ENCODE measurements at places on chromosomes 11 and 22.

GRCh38 chr22:50687829-50688228 is 15.2 kb downstream of the SHANK3 start:
- DNase-seq: no peak

DNA sequence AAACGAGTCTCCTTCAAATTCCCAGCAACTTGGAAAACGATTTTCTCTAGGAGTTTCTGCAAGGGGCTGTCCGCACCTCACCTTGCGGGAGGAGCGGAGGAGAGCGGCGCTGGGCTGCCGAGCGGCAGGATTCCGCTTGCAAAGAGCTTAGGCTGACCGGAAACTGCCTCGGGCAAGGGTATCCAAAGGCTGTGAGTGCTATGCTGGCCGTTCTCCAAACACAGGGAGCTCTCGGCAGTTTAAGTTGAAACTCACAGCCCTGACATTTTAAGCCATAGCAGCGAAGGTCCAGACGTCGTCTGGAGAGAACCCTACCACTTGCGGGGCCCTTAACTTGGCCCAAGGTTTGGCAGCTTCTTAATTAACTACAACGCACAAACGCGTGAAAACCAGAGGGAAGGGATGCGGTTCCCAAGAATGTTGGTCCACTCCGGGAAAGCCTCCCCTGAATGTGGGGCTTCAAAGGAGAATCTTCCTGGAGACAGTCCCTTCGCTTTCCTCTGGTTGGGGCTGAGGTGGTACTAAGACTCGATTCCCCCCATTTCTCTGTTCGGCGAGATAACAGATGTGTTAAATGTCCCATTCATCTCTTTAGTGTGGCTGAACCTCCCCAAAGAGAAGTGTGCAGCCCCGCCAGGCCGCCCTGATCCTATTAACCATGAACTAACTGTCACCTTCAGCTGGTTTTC is 1.1 kb upstream of the DBX1 start:
- DNase-seq: peak; percentile 76

- DNase-seq: no peak
Measured at GRCh38 chr11:95507794-95508193, 276.8 kb upstream of the SESN3 start.

DNA sequence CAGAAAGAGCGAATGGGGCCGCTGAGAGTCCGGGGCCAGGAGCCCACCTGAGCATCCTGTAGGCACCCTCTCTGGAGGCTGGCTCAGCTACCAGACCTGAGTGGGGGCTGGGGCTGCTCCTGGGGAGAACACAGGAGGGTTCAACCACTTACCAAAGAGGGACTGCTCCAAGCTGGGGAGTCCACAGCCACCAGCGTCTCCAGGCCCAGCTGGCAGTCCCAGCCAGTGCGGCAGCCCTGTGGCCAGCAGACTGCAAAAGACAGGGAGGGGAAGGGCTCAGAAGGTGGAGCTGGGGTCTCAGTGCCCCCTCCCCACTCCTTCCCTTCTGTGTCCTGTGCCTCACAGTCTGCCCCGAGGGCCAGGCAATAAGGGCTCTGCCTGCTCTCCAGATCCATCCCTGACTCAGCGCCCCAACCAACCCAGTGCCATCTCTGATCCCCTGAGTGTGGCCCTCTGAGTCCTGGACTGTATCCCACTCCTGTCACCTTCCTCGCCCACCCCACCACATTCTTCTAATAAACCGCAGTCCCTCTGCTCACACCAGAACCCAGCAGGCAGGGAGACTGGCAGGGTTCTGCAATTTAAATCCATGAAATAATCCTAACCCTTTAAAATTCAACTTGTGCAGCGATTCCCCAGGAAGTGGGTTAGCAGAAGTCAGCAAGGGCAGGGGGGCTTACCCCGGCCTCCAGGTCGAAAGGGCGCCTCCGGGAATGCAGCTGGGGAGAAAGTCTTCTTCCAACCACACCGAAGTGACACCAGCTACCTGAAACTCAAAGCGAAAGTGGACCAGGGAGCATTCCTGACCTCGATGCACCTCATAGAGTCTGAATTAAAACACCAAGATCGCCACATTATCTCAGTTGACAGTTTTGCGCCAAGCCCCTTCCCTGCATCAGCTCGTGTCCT is 13.3 kb downstream of the CHST1 start:
- DNase-seq: peak; percentile 45

DNA sequence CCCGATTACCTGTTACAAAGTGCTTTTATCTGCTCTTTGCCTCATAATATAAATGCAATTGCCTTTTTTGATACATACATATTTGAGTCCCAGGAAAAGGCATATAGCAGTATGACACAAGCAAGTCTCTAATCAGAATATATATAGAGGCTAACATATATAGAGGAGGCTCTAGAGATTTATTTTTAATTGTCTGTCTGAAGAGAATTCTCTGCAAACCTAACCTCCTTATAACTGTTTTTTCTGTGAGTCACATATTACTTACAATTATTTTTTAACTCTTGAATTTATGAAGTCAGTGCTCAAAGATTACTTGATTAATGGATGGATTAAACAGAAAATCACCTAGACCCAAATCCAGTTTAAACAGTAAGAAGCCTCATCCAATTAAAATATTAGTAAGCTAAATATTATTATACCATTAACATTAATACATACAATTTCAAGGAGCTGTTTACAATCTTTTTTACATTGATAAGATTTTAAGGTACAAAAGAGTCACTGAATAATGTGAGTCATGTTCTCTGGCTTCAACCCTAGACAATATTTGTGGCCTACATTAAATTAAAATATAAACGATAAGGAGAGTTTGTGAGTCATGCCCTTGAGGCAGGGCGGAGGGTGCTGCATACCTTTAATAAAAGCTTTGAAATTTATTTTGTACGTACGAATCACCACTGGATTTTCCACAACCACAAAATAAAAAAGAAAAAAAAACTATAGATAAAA is 19.2 kb upstream of the MMP13 start:
- no peak for DNase-seq

GRCh38 chr11:122103726-122104125 is 12.3 kb downstream of the BLID start:
- DNase-seq: no peak

DNA sequence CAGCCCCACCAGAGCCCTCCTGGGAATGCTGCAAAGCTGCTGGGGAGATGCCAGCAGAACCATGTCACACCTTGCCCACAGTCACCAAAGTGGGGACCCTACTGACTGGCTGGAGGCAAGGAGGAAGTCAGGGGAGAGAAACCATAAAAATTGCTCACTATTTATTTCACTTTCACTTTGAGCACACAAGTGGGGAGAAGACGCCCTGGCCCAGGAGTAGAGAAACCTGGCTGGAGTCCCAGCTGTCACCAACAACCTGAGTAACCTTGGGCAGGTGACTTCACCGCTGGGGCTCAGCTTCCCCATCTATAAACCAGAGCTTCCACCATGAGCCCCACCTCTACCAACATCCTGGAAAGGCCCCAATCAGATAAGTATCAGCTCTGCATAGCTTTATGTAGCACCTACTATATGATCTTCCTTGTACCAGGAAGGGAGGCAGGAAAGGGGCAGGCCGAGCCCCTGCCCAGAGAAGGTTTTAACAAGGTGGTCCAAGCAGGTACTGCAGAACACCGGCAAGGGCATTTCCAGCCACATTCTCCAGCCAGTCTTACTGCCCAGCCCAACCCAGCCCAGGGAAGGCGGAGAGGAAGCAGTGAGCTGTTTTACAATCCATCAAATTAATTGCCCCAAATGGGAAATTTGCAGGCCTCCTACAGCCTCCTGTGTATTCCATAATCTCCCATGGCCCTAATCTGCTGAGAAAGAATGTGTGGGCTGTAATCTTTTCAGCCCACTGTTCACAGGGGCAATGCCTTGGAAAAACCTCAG is 27.6 kb downstream of the PLEKHA7 start:
- DNase-seq: no peak

- DNase-seq: no peak
Measured at GRCh38 chr11:11709447-11710239, 87.8 kb upstream of the GALNT18 start.

DNA sequence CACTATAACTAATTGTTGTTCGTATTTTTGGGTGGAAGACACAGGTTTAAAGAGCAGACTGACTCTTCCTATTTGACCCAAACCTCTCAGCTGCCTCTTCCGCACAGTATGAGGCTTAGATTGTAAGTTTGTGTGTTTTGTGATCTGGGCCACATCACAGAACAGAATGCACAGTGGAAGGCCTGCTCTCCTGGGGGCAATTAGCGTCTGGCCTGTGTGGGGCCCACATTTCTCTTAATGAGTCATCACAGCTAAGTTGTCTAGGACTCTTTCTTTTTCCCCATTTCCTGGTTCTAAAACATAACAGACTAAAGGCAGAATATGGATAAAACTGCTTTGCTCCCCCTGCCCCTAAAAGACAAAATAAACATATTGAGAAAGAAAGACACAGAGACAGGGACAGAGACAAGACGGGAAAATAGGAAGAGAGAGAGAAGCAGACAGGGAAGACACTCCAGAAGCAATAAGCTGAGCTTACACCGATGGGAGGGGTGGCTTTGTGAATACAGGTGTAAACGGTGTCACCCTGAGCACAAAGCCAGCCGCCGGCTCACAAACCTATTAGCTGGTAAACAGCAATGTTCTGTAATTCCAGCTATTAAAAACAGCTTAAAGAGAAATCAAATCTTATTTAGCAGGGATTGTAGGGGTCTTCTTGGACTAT is 127.4 kb upstream of the OPCML start:
- DNase-seq: no peak

DNA sequence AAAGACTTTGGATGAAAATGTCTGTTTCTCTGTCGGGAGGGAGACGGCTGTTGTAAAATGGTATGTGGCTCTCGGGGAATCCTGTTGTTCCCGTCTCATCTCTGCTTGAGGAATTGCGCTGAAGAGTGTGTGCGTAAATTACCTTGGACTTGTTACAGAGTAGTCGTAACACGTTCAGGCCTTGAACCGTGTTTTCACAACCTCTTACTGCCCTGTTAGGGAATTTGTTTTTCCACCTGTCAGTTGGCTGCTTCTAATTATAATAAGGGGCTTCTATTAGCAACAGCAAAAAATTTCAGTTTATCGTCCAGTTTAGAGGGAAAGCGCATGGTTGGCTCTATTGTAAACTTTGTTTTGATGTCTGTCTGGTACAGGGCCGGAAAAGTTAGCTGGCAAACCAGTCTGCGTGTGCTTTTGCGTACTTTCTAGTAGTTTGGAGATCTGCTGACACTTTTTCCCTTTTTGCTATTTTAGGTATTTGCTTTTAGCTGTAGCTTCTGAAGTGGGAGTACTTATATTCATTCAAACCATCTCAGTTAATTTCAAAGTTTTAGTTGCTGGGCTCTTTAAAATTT is 1.5 kb downstream of the HIPK3 start:
- no peak for DNase-seq

- DNase-seq: no peak
Measured at GRCh38 chr11:63760487-63761079, 8.0 kb downstream of the ZFTA start.

DNA sequence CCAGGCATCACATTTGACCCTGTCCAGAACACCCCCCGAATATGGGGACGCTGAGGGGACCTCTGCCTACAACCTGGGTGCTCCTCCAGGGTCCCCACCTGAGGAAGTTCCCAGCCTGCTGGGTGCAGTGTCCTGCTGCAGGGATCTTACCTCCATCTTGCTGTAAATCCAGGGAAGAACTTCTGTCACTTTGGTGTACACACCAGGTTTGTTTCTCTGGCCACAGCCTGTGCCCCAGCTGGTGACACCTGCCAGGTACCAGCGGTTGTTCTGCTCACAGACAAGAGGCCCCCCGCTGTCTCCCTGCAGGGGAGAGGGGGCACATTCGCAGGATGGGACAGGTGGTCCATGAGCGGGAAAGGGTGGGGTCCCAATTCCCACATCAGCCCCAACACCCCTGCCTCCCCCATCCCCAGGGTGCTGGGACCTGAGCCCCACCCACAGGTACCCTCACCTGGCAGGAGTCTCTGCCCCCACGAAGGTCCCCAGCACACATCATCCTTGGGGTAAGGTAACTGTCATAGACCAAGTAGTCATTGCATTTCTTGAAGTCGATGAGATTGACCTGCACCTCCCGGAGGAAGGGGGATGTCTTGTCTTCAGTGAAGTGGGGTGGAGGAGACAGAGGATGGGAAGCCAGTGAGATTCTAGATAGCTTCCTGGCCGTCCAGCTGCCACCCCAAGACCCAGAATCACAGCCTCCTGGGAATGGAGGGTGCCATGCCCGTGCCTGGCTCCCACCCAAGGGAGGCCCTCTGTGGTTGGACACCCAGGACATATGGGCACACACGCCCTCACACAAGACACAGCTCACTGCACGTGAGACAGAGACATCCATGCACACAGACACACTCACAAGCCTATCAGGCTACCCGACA is 25.5 kb downstream of the TMPRSS13 start:
- no peak for DNase-seq

DNA sequence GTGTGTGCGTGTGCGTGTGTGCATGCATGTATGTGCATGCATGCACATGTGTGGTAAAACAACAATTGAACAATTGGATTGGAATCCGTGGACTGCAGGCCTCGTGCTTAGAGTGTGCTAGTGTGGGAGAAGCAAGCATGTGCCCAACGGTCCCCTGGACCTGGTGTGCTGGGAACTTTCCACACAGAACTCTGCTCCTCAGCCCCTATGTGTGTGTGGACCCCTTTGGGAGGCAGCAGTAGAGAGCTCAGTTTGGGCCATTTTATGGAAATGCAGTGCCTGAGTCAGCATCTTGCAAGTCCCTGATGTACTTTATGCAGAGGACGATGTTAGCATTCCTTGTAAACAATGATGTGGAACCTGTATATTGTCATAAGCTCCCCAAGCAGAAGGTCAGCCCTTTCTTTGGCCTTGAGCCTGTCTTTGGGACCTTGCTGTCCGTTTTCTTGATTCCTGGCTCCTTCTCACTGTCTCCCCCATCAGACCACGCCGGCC is 167.3 kb downstream of the TBC1D22A start:
- no peak for DNase-seq

GRCh38 chr11:57662893-57663292 is 5.0 kb upstream of the ZDHHC5 start:
- DNase-seq: no peak

DNA sequence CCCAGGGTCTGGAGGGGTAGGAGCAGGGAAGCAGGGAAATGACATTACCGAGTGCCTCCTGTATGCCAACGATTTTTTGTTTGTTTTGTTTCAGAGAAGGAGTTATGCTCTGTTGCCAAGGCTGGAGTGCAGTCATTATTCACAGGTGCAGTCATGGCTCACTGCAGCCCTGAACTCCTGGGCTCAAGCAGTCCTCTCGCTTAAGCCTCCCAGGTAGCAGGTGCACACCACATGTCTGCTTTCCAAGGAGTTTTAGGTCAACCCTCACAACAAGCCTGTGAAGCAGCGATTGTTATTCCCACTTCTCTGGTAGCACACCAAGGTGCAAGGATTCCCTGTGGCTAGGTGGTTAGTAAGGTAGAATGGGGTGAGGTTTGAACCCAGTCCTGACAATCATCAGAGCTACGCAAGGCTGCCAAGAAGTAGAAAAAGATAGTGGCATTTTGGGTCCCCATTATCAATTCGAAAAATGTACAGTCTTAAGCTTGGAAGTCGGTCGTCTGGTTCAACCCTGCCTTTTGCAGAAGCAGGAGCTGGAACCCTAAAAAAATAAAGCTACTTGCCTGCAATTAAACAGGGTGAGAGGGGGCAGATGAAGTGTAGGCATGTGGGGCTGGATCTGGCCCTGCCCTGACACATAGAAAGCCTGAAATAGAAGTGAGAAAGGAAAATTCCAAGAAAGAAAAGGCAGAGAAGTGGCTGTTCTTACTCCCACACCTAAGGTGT is 9.1 kb downstream of the UCP3 start:
- no peak for DNase-seq

- no peak for DNase-seq
Measured at GRCh38 chr11:36123336-36124101, 165.7 kb downstream of the COMMD9 start.

- DNase-seq: no peak
Measured at GRCh38 chr11:33016654-33017053, 976 bp downstream of the DEPDC7 start.

All from ecto neural progenitor cell (in vitro differentiated cells).